ENCODE measurements at places on chromosomes 13 and 19.

- no peak for DNase-seq
These were observed 5.2 kb upstream of the MLNR start for GRCh38 chr13:49214917-49215376.

DNA sequence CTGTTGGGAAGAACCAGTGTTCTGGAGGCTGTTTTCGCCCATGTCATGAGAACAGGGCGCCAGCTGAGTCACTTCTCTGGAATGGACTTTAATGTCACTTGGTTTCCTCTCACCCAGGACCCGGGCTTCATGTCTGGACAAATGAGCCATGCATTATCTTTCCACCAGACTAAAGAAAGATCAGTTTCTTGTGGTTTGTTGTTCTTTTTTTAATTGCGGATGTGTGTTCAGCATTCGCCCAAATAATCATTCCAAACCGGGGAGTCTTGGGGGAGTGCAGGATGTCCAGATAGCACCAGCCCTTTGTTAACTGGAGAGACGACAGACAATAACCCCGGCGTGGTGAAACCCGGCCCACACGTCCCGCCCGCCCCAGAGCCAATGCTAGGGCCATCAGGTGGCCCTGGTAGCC, 102.5 kb downstream of the COL4A2 start:
- DNase-seq = no peak

DNA sequence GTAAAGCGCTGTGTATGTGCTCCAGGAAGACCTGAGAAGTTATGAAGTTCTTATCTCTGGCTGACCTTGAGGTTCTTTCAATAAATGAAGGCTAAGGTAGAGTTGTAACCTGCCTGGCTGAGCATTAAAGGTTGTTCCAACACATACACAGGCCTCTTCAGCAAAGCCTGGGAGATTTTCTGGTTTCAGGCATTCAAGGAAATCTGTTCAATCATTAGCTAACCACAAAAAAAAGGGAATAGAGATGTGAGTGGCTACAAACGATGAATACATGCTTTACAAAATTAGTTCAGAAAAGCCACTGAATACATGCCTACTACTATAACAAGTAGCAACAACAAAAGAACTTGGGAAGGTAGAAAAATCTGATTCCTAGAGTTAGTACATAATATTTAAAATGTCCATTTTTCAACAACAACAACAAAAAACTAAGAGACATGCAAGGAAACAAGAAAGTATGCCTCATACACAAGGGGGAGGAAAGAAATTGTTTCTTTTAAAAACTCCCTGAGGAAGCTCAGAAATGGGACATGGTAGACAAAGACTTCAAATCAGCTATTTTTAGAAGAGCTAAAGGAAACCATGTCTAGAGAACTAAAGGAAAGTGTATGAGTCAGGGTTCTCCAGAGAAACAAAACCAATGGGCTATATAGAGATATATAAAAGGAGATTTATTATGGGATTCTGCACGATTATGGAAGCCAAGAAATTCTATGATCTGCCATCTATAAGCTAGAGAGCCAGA, 191.5 kb upstream of the IPO5 start:
- no peak for DNase-seq

DNA sequence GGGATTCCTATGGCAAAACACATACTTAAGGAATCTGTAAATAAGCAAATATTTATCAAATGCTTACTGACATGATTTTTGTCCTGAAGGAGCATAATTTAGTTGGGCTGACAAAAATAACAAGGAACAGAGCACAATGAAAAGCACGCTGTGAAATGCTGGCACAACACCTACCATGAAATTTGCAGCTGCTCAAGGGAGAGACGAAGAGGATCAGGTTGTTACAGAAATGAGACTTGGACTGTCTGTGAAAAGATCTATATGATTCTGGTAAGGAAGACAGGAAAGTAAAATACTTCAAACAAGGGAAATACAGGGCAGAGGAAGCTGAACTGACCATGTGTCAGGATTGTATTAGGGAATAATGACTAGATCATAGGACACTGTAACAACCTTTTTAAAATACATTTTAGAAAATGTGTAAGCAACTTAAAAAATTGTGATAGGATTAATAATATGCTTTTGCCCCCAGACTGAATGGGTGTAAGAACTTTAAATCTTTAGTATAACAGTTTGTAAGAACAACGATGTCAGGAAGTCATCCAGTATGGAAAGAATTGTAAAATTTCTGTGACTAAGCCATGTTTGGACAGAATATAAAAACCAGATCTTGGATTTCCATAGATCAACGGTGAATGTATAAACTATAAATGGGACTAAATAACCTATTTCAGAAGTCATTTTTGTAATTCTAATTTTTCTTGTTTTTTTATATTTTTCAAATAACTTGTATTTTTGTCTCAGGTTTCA, 1556.0 kb downstream of the EFNB2 start:
- no peak for DNase-seq

GRCh38 chr19:15304140-15304705, 28.1 kb downstream of the BRD4 start:
- DNase-seq = no peak

DNA sequence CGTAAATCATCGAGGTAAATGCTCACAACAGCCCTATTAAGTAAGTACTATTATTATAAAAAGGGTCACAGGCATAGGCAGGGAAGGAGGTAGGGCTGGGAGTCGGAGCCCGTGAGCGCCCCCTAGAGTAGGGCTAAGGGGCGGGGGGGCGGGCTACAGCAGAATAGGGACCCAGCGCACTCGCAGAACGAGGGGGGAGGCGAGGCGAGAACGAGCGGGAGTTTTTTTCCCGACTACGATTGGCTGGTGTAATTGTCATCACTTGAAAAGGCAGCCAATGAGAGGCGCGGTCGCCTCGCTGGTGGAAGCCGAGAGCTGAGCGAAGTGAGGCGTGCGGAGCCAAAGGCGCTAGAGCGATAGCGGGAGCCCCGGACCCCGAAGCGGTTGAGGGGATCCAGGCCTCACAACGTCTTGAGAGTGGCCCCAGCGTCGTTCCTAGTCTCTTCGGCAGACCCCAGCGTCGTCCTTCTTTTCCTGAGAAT, 24.2 kb downstream of the KEAP1 start:
- peak; percentile 90 for DNase-seq

DNA sequence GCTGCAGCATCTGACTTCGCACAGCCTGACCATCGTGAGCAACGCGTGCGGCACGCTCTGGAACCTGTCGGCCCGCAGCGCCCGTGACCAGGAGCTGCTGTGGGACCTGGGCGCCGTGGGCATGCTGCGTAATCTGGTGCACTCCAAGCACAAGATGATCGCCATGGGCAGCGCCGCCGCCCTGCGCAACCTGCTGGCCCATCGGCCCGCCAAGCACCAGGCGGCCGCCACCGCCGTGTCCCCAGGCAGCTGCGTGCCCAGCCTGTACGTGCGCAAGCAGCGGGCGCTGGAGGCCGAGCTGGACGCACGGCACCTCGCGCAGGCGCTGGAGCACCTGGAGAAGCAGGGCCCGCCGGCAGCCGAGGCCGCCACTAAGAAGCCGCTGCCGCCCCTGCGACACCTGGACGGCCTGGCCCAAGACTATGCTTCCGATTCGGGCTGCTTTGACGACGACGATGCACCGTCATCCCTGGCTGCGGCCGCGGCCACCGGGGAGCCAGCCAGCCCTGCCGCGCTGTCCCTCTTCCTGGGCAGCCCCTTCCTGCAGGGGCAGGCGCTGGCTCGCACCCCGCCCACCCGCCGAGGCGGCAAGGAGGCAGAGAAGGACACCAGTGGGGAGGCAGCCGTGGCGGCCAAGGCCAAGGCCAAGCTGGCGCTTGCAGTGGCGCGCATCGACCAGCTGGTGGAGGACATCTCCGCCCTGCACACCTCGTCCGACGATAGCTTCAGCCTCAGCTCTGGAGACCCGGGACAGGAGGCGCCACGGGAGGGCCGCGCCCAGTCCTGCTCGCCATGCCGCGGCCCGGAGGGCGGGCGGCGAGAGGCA, 13.6 kb downstream of the C19orf25 start:
- DNase-seq = no peak

- DNase-seq = no peak
These were observed 104.5 kb upstream of the SLC15A1 start for GRCh38 chr13:98856983-98857382.

- DNase-seq = no peak
These were observed 528.1 kb downstream of the DIAPH3 start for GRCh38 chr13:59635589-59635988.

GRCh38 chr19:45523642-45524256, 16.5 kb downstream of the VASP start:
- DNase-seq = peak; percentile 61

DNA sequence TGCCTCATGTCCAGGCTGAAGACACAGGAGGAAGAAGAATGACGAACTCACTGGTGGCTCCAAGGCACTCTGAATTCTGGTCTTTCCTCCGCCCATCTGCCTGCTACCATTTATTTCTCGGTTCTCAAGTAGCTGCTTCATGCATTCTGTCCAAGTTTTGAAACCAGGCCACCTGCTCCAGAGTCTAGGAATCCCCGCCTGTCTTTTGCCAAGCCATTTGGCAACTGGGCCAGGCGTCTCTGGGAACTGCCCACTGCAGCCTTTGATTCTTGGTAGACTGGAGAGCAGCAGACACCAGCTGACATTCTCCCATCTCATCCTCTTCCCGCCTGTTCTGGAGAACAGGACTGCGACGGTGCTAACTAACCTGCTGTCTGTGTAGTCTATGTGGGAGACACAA, 10.8 kb downstream of the SLC35E1 start:
- DNase-seq = no peak

DNA sequence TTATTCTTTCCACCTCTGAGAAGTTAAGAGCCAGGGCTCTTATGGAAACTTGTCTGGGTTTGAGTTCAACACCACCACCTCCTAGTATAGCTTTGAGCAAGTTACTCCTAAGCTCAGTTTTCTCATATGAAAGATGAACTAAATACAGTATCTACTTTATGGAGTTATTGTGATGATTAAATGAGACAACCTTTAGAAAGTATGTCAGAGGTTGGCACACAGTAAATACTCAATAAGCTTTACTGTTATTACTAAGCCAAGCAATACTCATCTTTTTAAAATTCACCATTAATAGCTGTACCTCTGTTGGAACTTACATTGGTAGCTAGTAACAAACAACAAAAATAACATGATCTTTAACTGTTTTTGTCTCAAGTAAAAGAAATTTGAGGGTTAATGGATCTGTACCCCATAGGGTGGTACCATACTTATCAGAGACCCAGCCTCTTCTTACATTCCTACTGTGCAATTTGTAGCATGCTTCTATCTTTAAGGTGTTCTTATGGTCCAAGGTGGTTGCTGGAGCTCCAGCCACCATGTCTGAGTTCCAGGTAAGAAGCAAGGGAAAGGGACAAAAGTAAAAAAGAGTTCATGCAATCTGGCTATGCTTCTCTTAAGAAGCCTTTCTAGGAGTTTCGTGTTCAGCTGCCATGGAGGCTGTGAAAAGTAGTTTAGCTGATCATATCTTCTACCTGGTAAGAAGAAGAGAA, 24.1 kb upstream of the NDFIP2 start:
- no peak for DNase-seq

GRCh38 chr19:295687-296370, 4.6 kb upstream of the PLPP2 start:
- DNase-seq = no peak

GRCh38 chr13:97660594-97661260, 226.8 kb downstream of the RAP2A start:
- no peak for DNase-seq
